ENCODE measurements at places on chromosomes 12 and 14.
A peak's percentile ranks its signal among the peaks of the same experiment; 100 is the strongest.

DNA sequence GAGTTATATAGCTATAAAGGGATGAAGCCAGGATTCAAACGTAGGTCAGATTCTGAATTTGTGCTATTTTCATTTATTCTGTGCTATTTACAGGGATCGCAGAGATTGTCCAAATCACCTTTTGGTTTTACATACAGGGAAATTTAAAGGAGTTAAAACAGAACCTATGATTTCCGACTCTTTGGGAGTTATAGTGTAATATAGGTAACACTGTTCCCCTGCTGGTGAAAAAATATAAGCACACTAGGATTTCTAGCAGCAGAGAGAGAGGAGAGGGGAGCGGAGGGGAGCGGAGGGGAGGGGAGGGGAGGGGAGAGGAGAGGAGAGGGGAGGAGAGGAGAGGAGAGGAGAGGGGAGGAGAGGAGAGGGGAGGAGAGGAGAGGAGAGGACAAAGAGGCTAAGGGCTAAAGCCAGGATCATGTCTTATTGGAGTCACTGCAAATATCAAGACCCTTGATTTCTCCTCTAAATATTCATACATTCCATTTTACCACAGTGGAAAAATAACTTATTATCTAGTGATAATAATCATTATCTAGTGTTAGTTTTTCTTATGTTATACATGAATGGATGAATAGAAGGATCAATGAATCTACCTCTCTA is 46.2 kb upstream of the KCNH5 start:
- DNase-seq: no peak

DNA sequence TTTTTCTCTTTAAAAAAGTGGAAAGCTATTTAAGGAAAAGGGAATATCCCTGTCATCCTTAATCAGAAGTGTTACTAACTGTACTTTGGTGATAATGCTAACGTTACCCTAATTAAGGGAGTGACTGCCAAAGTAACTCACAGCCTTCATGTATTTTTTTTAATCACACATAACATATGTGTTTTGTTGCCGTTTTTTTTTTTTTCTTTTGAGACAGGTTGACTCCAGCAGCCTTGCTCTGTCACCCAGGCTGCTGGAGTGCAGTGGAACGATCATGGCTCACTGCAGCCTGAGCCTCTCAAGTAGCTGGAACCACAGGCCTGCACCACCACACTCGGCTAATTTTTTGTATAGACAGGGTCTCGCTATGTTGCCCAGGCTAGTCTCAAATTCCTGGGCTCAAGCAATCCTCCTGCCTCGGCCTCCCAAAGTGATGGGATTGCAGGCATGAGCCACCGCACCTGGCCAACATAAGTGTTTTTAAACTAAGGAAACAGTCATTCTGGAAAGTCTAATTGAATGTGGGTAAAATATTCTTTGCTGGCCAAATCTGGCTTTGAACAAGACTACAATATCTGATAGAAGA is 56.5 kb downstream of the HECTD4 start:
- no peak for DNase-seq

GRCh38 chr14:22448035-22448904 is 140.8 kb downstream of the DAD1 start:
- DNase-seq: no peak

DNA sequence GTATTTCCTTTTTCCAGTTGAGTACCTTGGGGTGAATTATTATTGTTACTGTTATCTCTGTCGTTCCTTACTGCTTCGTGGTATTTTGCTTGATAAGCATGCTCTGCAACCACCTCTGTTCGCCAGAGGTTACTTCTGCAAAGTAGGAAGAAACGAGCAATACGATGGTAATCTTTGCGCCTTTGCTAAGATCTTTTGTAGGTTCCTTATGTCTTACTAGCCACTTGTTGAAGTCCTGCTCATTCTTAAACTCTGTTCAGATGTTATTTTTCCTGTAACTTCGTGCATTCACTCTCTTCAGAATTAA is 729 bp upstream of the M6PR start:
- DNase-seq: no peak

DNA sequence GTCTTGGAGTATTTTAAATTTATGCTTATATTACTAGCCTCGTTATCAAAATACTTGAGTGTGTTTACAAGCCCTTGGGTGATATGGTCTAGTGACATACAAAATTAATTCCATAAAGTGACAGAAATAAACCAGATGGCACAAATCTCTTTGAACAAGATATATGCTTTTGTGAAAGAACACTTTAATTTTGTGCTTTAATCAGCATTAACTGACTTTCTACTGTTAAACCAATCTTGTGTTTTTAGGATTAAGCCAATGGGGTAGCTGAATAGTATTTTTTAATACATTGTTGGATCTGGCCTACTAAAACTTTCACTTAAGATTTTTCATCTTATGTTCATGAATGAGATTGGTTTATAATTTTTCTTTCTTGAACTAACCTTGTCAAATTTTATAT is 30.4 kb upstream of the GCH1 start:
- no peak for DNase-seq

GRCh38 chr12:65754290-65754689 is 70.0 kb upstream of the HMGA2 start:
- DNase-seq: no peak

DNA sequence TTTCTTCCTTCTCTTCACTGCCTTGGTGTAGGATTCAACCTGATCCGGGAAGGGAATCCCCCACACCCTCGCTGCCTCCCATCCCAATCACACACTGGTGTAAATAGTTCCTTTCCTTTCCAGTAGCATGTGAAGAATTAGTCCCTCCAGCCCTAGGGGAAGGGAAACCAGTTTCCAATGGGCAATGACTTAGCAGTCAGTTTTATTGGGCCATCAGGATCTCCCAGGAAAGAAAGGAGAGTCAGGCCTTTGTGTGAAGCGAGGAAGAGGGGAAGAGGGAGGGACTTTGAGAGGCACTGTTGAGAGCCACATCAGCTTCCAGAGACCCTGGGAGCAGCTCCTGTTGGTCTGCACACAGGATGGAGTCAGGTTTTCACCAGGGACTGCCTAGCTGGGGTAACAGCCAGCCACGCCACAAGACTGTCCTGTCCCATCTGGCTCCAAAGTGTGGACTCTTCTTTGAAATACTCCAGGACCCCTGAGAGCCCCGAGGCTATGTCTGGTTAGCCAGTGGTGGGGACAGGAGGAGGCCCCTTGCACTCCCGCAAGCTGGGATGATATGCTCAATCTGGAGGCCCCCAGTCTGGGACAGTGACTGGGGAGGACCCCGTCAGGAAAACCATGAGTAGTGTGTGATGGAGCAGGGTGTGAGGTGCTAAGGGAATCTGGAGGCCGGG is 27.9 kb downstream of the MOAP1 start:
- DNase-seq: no peak

DNA sequence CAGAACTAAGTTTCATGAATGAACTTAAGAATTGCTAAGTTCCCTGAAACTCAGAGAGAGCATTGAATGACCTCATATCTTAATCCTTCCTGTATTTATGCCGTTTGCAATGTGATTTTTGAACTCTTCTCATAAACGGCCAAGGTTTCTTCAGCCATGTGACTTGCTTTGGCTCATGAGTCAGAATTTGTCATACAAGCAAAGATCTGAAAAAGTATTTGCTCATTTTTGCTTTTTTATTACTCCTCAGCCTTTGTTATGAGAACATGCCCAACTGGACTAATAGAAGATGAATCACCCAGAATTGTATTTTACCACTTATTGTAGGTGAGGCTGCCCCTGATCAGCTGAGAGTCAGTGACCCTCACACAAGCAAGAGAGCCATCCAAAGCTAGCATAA is 693.8 kb downstream of the BCL11B start:
- DNase-seq: peak; percentile 71

GRCh38 chr14:92513966-92514843 is 624 bp downstream of the RIN3 start:
- no peak for DNase-seq

DNA sequence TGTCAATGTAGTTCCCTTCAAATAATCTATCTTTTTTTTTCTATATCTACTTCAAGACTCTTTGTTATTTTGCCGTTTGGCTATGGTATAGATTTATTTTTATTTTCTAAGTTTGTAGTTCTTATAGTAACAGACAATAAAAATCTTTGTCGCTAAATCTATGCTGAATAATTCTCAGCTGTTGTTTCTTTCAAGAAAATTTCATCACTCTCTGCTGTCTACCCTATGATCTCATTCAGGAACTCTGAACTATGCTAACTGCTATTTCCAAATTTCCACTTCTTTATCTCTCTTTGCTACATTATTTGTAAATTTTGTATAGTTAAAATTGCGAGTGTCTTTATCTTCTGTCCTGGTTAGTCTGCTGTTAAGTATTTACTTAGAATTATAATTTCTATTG is 353.6 kb downstream of the LRFN5 start:
- peak; percentile 4 for DNase-seq

DNA sequence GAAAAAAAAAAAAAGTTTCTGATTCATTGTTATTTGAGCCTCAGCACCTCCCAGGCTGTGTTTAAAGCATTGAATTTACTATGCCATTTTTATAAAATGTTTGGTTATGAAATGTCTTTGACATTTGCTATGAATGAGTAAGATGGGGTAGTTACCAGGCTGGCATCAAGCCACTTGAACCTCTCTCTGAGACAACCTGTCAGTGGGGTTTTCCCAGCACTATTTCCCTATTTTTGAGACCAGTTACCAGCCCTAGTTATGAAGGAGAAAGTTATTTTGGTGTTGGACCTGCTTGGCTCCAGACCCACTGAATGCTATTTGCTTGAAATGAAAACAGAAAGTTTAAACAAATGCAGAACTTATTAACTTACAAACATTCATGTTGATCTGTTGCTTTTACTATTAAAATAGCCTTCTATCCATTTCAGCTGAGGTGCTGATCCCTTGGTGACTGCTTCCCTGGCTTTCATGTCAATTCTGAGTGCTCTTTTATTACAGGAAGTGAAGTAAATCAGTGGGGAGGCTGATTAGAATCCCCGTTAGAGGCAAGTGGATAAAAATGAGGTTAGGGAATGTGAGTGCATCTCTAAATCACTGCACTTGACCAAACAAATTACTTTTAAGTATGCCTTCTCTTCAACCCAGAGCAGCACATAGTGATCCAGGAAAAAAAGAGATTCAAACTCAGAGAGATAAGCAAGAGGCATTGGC is 37.8 kb downstream of the LLPH start:
- peak; percentile 44 for DNase-seq

DNA sequence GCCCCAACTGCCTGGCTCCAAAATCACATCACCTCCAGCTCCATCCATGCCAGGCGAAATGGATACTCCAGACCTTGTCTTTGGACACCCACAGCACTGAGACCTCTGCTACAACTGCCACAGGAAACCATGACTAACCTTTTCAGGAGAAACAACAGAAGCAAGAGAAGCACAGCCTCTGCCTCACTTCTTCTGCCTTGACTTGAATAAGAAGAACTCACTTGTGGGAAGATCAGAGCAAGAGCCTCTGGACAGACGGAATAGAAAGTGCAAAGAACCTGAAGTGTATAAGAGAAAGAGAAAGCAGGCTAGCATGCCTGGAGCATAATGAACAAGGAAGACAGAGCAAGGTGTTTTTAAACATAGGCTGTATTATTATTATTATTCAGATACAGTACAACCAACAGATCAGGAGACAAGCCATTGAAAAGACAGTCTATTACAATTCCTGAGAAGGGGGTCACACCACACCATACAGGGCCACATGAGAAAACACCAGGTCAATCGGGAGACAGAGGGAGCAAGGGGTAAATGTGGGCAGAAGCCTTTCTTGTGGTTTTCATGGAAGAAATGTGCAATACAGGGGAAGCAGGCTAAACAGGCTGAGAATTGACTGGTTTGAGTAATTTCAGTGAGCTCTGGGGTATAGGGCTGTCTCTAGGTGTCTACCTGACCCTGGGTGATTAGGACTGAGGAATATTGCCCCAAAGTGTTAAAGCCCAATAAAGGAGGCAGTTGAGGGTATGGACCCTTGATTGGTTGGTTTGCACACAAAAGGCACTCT is 7.4 kb upstream of the OR10P1 start:
- DNase-seq: no peak

- no peak for DNase-seq
Measured at GRCh38 chr12:31853520-31853919, 105.7 kb upstream of the RESF1 start.

DNA sequence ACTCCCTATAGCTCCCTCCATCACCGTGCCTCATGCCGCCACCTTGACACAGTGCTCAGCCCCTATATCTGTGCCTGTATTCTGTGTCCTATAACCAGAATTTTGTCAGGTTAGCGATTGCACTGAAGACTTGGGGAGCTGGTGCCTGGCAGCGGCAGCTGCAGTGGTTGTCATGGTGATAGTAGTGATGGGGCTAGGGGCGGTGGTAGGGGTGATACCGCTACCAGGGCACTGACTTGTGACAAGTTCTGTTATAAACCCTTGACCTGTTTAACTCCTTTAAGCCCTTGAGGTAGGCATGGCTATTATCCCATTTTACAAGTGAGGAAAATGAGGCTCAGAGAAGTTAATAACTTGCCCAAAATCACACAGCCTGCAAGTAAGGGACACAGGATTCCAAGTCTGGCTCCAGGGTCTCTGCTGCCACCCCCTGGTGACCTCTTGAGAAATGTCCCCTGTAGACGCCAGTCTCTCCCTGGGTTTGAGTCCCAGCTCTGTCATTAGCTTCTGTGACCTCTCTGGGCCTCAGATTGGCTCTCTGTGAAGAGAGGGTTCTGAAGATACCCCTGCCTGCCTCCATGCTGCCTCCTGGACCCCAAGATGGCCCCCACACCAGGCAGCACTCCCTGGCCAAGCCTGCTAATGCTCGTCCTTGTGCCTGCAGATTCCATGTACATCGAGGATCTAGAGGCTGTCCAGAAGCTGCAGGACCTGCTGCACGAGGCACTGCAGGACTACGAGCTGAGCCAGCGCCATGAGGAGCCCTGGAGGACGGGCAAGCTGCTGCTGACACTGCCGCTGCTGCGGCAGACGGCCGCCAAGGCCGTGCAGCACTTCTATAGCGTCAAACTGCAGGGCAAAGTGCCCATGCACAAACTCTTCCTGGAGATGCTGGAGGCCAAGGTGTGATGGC is 121.9 kb downstream of the ESRRB start:
- no peak for DNase-seq

GRCh38 chr14:53784688-53785087 is 171.9 kb downstream of the BMP4 start:
- no peak for DNase-seq

- no peak for DNase-seq
Measured at GRCh38 chr14:91015435-91015834, 45.0 kb downstream of the RPS6KA5 start.

DNA sequence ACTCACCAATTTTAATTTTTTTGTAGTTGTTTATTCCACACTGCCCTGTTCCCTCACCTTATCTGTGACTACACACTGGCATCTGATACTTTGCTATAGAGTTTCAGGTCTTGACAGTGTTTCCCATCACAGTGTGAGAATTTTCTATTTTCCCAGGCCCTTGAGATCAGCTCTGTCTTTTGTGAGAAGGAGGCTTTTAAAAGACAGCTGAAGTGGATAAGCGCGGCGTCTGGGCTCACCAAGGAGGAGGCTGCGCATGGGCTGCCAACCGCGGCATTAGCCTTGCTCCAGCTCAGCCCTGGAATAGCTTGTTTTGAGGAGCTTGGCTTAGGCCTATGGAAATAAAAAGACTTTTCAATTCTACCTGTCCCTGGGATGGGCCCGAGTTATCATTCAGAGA is 181.3 kb downstream of the RMST start:
- DNase-seq: no peak

DNA sequence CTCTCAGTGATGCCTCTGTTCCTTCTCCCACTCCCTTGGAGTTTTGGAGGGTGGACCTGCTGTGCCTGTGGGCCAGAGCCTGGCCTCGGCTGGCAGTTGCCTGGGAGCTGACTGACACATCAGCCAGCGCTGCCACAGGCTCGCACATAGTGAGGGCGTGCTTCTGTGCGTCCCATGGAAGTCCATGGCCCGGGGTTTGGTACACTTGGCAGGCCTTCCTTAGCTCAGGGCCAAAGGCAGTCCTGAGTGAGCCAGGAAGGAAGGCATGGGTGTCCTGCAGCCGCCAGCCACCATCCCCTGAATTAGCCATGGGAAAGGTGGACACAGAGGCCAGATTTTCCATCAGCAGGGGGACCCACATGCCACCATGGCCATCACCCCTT is 1.1 kb upstream of the DEGS2 start:
- no peak for DNase-seq
